ENCODE measurements at places on chromosomes 6 and 20.

- DNase-seq, result no peak
These were observed 9.2 kb downstream of the HSPA1B start for GRCh38 chr6:31836474-31837368.

DNA sequence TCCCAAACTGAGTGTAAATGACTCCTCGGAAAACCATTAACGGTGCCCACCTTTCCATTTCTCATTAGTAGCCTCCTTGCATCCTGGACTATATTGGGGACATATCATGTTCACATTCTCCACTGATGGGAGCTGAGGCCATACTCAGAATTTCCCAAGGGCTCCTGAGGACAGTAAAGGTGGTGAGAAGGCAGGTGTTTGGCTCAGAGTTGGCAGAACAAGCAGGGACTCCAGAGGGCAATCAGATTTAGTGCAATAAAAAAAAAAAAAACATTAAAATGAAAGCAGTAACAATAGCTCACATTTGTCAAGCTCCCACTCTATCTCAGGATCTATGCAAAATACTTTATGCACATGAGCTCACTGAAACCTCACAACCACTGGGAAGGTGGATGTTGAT, 401.4 kb downstream of the MAFB start:
- DNase-seq, result no peak

- no peak for DNase-seq
These were observed 81.0 kb downstream of the MYB start for GRCh38 chr6:135261872-135262725.

DNA sequence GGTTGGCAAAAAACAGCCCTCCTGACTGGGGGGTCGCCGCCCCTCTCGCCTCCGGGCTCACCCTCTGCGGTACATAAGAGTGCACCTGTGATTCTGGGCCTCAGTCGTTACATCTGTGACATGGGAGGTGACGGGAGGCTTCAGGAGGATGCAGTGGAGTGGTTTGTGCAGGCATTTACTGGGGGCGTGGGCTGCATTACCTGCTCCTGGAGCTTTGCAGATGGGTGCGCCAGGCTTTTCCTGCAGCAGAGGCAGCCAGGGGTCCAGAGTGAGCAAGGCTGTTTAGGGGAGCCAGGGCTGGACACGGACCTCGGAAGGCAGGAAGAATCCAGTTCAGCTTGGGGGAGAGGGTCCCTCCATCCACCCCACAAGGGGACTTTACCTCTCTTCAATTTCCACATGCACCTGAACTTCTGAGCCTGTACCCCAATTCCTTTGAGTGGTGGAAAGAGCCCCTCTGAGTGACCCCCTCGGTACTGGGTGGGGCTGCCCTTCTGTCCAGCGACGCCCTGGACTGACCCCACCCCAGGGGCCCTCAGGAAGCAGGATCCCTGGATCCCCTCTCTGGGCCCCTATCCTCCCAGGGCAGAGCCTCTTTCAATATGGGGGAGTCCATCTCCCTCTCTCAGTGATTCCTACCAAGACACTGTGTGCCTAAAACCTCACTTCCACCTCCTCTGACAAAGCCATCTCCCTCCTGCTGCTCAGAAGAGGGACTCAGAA, 134.0 kb downstream of the TAF4 start:
- no peak for DNase-seq

GRCh38 chr6:169961772-169962561, 210.5 kb downstream of the ERMARD start:
- peak; percentile 43 for DNase-seq

GRCh38 chr6:157217894-157218370, 105.4 kb downstream of the TMEM242 start:
- no peak for DNase-seq

GRCh38 chr6:106799031-106799894, 169.9 kb downstream of the QRSL1 start:
- DNase-seq, result no peak

GRCh38 chr6:72621291-72622093, at the start of gene KCNQ5:
KCNQ5 (plus strand) TSS chr6:72622064.
- peak; percentile 7 for DNase-seq

GRCh38 chr20:21099751-21100577, 6.2 kb downstream of the LINC00237 start:
- no peak for DNase-seq

GRCh38 chr20:14622796-14623195, 285.4 kb upstream of the FLRT3 start:
- no peak for DNase-seq

- DNase-seq, result no peak
These were observed 21.9 kb downstream of the BTBD9 start for GRCh38 chr6:38617856-38618255.

- no peak for DNase-seq
These were observed 492.9 kb downstream of the PRKN start for GRCh38 chr6:162234631-162235030.

DNA sequence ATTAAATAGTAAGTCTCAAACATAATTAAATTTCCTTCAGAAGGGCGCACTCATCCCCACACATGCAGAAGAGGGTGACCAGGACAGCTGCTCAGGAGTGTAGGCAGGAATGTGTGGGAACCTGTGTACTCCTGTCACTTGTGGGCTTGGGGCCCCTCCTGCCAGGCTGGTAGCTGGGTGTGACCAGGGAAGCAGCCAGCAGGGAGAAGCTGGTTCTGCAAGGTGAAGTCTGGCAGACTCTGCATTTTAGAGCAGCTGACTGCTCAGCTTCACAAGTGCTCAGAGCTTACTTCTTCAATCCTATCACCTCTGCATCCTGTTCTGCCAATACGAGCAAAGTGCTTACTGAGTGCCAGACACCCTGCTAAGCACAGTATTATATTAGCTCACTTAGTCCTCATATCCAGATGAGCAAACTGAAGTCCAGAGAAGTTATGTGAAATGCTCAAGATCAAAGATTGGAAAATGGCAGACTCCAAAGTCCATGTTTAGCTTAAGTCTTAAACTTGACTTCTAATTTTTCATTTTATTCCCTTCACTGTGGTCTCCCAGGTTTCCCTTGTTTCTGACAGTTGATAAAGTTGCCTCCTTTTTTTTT, 27.9 kb downstream of the ELMO2 start:
- DNase-seq, result no peak

- DNase-seq, result peak; percentile 48
These were observed 88.8 kb downstream of the MAP3K4 start for GRCh38 chr6:161080263-161080970.

GRCh38 chr6:152206072-152206818, 398.8 kb downstream of the ESR1 start:
- DNase-seq, result peak; percentile 64

DNA sequence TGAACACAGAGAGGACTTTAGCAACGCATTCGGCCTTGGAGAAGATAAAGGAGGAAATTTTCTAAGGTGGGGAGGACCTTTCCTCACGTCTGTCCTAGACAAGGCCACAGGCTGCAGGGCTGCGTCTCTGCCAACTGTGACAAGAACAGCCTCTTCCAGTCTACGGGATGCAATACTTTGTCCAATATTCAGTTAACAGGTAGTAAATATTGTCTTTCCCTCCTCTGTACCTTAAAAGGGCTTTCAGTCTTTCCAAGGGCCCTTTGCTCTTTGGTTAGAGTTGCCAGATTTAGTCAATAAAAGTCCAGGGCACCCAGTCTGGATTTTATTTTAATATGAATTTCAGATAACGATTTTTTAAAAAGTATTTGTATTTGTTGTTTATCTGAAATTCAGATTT, 78.2 kb downstream of the ELOVL4 start:
- DNase-seq, result no peak

- no peak for DNase-seq
These were observed 15.7 kb upstream of the MYT1 start for GRCh38 chr20:64148581-64148980.

DNA sequence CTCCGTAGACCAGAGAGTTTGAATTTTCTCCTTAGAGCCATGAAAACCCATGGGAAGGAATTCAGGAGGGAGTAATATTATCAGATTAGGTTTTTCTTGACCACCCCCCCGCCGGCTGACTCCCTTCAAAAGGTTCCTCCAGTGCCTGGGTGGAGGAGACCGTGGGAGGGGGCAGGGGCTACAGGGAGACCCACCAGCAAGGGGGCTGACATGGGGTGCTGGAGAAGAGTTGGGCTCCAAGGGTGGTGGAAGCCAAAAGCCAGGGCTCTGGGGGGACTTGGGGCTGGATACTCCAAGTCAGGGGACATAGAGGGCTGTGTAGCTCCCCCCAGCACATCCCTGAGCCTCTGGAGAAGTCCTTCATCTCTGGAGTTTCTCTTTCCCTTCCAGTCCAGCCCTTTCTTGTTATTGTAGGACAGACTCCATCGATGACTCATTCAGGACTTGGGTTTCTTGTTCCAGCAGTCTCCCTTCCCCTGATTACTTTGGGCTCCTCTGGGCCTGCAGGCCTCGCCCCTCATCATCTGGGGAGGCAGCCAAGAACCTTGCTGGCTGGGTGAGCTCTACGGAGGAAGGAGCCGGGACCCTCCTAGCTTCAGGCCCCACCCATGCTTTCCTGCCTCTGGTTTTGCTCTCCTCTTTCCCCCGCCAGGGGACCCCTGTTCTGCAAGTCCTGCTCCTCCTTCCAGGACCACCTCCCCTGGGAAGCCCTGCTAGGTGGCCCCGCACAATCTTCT, 10.5 kb upstream of the KIAA1755 start:
- no peak for DNase-seq

DNA sequence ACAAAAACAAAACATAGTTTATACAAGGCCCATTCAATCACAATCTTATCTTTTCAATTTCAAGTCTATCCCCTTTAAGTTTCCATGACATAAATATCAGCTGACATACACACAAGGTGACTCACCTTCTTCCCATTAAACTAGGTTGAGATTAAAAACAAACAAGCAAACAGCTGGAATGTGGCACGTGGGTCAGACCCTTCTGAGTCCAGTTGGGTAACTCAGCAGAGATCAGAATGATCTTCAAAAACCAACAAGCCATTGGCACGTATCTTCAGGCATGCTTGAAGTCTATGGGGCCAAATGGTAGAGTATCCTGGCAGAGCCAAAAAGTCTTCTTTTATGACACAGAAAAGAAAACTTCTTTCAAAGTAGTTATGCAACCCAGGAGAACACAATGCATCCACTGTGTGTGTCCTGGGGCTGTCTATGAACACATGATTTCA, 603.5 kb upstream of the CITED2 start:
- DNase-seq, result no peak

DNA sequence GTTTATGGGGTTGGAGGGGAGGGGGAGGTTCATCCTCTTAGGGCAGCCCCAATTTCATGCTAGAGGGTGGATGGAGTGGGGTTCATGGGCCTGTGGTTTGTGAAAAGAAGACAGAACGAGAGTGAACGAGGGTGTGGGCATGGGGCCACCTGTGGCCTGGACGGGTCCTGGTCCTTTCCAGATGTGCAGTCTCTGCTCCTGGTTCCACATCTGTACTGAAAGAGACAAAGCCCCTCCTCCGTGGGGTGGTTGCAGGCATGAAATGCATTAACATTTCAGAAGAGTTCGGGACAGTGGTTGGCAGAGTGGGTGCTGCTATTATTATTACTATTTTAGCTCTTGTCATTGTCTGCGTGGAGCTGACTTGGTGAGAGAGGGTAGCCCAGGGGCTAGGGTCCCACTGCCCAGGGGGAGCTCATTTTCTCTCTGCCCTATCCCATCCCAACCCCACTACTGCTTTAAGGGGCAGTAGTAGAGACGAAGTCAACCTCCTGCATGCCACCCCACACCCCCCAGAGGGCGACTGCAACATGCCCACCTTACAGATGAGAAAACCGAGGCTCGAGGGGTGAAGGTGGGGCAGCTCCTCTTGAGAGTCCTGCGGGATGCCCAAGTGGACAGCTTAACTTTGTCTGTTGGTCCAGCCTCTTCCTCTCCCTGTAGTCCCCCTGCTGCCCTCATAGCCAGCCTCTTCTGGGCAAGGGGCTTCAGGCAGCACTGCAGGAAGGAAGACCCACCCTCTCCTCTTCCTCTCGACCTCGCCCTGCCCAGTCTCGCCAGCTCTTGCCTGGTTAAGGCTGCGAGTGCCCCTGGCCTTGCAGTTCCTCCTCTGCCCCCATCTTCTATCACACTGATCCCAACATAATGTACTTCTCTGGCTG, 8.4 kb downstream of the BPIFB2 start:
- no peak for DNase-seq

GRCh38 chr6:26536571-26537159, 1.5 kb upstream of the HMGN4 start:
- DNase-seq, result no peak

DNA sequence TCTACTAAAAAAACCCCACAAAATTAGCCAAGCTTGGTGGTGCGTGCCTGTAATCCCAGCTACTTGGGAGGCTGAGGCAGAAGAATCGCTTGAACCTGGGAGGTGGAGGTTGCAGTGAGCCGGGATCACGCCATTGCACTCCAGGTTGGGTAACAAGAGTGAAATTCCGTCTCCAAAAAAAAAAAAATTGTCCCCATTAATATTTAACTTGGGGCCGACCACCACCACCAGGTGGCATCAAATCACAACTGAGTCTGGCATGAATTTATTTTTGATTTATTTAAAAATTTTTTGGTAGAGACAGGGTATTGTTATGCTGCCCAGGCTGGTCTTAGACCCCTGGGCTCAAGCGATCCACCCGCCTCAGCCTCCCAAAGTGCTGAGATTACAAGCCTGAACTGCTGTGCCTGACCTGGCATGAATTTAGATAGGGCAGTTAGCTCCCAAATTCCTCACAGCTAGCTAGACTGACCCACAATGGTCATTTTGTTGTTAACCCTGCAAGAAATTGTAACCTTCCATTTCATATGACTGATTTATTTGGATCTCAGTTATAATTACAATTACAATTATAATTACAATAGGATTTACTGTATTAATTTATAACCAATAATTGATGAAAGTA, 17.1 kb upstream of the BEND3 start:
- DNase-seq, result peak; percentile 29

DNA sequence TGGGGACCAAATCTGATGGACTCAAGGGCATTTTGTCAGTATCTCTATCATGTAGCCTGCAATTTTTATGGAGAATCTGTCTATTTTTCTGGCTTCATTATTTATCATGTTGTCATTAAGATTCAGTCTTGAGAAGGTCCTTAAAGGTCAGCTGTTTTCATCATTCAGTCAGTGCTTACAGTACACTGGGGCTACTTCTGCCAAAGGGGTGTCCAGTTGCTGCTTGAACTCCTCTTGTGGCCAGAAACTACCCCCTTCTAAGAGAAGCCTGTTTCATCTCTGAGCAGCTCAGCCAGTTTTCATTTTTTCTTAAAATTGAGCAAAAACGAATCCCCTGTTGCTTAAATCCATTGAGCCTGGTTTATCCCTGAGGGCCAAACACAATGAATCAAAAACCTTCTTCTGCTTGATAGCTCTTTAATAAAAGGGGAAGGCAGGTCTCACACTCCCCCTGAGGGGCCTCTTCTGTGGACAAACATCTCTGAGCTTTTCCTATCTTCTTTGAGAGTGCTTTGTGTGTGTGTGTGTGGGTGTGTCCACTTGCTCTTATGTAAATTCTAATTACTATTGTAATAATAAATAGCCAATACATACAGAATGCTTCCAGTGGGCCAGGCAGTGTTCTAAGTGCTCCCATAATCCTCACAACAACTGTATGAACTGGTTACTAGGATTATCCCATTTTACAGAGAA, 172.2 kb downstream of the PLCB1 start:
- DNase-seq, result no peak
